NCI-H1436 (cell line): ENCODE measurements at places on chromosomes 12 and 14.

GRCh38 chr12:33813536-33813935 lies 208.8 kb upstream of the ALG10 start:
- no peak for DNase-seq

DNA sequence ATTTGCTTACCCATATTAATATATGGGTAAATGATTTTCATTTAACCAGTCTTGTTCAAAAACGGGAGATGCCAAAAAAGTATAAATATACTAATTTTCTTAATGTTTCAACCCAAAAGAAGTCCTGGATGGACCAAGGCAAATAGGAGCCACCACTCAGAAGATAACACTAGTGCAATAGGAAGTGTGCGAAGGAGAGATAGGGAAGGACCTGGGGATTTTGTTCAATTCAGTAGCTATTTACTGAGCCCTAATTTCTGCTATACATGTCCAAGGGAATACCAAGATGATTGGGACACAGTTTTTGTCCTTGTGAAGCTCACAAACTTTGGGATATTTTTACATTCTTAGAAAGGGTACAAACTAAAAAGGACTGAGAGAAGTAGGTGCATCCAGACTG lies 1.5 kb downstream of the CMAS start:
- no peak for DNase-seq

DNA sequence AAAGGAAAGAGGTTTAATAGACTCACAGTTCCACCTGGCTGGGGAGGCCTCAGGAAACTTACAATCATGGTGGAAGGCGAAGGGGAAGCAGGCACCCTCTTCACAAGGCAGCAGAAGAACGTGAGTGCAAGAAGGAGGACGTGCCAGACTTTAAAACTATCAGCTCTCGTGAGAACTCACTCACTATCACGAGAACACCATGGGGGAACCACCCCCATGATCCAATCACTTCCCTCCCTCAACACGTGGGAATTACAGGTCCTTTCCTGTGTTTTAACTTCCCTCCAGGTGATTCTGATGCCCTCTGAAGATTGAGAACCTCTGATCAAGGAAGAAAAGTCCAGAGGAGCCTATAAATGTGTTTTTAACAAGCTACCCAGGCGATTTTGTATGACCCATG lies 358.7 kb downstream of the MED13L start:
- no peak for DNase-seq

- DNase-seq, result peak; percentile 61
These were observed 47.8 kb upstream of the RERG start for GRCh38 chr12:15268927-15269552.

- DNase-seq, result no peak
These were observed 66.4 kb upstream of the BDKRB2 start for GRCh38 chr14:96138241-96138640.

DNA sequence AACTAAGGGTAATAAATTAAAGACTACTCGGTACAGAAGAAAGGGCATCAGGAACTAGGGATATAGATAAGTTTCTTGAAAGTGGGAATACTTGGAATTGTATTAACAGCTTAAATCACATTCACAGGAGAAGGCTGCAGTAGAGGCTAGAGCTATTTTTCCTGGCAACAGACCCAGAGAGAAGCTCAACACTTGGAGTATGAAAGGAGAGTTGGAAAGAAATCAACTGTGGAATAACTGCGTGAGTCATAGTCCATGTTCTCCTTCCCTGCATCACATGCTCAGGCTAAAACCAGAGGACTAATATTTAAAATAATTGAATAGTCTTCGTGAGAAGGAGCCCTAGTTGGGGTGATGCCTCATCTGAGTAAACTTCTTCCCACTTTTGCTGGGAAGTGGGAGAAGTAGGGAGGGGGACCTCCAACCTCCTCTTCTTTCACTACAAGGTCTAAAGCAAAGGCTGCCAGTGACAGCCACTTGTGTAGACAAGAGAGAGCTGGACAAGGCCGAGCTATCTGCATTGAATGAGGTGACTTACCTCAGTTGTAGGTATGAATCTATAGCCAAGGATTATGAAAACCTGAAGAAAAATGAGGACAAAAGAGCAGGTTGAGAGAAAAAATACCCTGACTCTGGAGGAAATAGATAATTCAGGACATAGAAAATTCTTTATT lies 32.7 kb downstream of the DYRK2 start:
- no peak for DNase-seq

DNA sequence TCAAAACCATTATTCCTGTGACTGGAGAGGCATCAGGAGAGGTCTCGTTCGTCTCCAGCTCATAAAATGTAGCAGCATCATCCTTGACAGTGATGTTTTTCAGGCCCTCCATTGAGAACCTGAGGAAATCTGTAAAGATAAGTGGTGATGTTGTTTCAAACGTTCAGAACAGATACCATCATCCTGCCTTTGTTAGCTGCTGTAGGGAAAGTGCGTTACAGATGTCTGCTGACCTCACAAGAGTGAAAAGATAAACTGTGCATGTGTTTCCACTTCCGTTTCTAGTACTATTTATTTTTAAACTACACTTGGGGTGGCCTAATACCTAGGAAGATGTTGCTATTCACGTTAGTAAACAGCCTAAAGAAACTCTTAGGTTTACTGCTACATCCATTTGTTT lies 28.4 kb downstream of the BCL2L14 start:
- no peak for DNase-seq

GRCh38 chr12:131040491-131040890 lies 86.8 kb downstream of the ADGRD1 start:
- DNase-seq, result no peak

DNA sequence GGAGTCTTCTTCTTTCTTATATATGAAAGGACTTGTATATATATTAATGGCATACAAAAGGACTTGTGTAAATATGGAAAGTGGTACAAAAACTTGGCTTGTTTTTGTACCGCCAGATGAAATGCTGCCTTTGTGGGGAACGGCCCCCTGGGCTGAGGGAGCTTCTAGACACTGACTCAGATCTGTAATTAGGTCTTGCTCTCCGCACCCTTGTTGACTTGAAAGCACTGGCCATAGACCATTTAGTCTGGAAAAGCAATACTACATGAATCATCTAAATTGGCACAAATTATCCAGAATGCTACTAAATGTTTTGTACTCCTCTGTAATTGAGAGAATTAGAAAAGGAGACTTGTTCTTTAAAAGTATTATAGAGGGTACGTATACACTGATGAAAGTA lies 399.9 kb upstream of the RGS6 start:
- no peak for DNase-seq

GRCh38 chr14:36975834-36976233 lies 196.6 kb downstream of the SLC25A21 start:
- DNase-seq, result no peak

DNA sequence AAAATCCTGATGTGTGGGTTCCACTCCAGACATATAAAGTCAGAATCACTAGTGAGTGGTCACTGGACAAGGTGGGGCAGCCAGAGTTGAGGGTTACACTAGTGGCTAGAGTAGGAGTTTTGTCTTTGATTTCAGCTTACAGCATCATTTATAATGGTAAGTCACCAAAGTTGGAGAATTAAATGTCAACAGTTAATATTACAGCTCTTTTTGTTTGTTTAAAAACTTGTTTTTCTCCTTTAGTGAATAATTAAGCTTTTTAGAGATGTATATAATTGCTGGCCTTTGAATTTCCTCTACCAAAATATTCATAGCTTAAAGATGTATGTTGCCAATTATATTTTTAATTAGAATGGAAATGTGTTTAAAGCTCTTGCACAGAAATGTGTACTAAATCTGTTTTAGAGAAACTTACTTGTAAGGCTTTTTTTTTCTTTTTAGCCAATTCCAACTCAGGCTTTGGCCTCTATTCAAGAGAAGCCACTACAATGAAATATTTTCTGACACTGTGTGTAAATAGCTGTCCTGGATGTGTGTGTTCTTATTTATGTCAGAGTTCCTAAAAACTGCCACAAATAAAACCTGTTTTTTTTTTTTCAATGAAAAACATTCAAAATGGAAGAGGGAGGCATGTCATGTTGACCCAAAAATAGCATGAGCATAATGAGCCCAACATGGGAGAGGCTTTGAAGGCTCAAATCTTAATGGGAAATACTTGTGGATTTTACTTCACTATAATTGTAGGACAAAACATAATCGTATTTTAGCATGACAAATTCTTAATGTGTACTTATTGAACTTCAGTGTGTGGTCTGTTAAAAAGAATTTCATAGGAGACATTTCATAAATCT lies 92.2 kb downstream of the TBC1D30 start:
- no peak for DNase-seq

- no peak for DNase-seq
These were observed 107.3 kb upstream of the ARHGAP5 start for GRCh38 chr14:31969699-31970240.

DNA sequence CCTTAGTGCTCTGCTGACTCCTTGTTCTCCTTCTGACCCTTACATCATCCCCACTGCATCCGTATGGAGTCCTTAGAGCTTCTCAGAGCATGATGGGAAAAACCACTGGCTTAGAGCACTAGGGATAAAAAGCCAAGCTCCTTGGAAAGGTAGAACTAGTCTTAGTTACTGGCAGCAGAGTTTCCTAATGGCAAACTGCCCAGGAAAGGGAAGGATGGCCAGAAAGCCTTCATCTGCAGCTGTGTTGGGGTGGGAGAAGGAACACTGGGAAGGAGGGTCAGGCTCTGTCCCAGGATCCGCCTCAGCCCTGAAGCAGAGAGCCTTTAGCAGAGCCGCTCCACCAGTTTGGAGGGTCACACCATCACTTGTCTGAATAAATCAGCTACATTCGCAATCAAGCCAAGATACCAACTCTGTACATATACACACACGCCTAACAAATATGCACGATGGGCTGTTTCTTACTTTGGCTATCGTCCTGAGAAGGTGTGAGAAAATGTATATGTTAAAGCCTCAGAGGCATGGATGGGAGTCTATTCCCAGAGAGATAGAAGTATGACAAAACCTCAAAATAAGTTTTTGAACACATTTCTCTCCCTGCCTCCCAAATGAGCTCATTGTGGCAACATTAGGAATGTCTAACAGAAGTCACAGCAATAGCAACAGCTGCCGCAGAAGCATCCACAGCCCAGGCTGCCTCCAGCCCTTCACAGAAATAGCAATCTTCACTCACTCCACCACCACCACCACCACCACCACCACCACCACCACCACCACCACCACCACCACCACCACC lies 18.6 kb upstream of the GALNT8 start:
- no peak for DNase-seq

DNA sequence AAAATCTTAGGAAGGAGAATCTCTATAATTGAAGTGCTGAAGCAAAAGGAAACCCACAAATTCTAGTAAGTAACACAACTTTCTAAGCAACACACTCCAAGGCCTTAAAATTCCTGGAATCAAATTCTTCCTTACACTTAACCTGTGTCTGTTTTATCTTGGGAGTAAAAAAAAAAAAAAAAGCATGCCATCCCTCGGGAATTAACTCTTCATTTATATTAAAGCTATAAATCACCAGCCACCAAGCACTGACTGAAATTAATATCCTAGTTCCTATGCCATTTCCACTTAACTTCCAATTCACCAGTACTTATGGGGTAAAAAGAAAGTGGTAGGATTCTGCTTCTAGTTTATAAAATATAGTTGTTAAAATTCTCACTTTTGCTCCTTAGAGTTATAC lies 238.1 kb downstream of the SLC25A21 start:
- DNase-seq, result no peak

DNA sequence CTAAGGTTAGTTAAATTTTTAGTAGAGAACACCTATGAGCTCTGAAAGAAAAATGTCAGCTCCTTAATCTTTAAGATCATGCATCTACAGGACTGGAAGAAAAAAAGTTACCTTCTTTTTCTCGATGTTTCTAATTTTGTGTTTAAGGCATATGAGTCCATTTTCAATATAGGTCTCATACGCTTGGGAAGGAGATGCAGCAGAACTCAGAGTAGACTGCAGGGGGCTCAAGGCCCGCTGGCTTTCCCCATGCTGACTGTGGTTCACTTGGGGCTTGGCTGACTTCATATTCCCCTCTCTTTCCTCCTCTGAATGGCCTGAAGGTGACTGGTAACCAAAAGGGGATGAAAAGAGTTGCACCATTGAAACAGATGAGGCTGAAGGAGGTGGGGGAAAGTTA lies 1.5 kb downstream of the CAPRIN2 start:
- DNase-seq, result no peak

DNA sequence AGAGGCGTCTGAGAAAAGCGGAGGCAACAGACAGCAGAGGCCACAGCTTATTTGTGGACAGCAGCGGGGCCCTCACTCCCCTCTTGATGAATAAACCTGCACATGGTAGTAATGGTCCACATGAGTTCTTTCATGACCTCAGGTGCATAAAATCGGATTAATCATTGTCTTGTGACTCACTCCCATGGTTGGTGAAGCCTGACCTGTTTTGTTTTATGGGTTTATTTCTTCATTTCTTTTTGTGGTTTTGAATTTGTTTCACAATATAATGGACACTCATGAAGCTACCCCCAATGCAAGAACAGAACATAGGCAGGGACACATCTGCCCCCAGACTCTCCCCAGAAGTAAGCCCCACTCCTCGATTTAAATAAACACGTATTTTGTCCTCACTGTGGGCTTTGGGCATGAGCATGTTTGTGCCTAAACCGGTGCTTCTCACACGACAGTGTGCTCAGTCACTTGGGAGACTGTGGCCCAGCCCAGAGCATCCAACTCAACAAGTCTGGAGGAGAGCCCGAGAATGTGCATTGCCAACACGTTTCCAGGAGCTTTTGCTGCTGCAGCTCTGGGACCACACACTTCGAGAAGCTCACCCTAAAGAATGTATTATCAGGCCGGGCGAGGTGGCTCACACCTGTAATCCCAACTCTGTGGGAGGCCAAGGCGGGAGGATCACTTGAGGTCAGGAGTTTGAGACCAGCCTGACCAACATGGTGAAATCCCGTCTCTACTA lies 116.1 kb downstream of the SCARB1 start:
- DNase-seq, result no peak

DNA sequence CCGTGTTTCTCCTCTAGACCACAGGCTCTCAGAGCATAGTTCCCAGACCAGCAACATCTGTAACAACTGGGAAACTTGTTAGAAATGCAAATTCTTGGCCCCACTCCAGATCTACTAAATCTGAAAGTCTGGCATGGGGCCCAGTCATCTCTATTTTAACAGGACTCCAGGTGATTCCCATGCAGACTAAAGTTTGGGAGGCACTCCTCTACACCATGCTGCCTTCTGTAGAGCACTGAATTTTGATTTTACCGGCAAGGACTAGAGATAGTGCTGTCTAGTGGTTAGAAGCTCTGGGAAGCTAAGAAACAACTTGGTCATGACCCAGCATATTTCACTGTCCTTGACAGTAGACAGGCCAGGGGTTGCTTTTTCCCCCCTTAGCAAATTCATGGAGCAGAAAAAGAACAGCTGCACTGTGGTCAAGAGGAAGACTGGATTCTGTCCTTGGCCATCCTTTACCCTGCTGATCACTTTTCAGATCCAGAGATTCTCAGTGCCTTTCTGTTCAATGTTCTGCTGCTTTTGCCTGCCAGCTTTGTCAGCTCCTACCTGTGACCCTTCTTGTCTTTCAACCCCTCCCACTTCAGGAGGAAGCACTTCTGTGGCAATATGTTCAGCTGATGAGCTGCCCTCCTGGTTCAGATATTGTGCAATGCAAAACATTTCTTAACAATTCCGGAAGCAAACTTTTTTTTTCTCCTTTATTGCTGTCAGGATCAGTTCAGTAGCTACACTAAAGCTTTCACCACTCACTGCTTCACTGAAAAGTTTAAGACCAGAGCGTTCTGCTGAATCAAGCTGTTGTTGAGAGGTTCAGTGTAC lies 133.8 kb upstream of the NUDT4 start:
- no peak for DNase-seq
